Stimulated activated CD8-positive, alpha-beta memory T cell treated with anti-CD3 and anti-CD28 coated beads, Interleukin-15, amount 100 ng/mL, for 4 hours (primary cell): ENCODE measurements at places on chromosomes 7 and 10.

- DNase-seq: no peak
Observed at GRCh38 chr7:130275826-130276297, 9.2 kb downstream of the CPA2 start.

DNA sequence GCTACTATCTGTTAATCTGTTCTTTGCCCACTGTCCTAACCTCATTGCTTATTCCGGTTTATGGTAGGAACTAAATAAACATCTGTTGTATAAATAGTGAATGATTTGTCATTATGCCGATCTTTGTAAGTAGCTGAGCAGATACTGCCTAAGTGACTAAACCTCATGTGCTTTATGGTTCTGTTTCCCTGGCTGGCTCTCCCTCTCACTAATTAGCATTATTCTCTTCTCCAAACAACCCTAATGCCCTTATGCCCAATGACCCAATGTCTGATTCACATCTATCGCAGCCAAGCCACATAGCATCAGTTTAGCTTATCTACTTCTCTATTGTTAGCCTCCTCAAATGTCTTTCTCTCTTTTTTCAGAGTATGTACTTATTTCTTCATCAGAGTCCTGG lies 462.3 kb upstream of the POT1 start:
- DNase-seq: no peak

DNA sequence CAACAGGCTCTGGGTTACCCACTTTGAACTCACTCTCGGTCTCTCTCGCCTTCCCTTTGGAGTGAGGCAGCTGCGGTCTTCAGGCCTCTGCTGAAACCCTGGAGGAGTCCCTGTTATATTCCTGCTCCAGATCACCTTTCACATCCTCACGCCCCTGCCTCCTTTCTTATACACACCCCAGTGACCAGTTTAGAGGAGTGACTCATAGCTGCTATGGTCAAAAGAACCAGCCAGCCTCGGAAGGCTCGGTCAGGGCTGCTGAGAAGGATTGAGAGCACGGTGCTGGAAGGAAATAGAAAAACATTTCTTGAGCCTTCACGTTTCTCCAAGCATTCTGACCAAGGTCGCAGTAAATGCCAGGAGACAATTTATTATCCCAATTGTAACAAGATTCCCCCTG lies 28.3 kb upstream of the SVOPL start:
- DNase-seq: no peak

DNA sequence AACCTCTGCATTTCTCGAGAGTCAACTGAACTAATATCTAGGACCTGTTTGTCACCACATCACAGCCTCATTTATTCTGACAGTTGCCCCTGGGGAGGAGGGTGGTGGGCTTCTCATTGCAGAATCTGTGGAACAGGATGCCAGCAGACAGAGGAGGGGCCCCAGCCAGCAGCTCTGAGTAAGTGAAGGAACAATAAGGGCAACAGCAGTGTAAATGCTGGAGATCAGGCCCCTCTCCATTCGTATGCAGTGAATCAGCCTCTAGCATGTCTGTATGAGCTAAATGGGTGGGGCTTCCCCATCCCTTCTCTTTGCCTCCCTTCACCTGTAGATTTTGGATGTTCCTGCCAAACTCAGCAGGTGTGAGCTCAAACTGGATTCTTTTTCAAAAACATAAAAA lies 7.7 kb upstream of the CPVL start:
- DNase-seq: no peak

DNA sequence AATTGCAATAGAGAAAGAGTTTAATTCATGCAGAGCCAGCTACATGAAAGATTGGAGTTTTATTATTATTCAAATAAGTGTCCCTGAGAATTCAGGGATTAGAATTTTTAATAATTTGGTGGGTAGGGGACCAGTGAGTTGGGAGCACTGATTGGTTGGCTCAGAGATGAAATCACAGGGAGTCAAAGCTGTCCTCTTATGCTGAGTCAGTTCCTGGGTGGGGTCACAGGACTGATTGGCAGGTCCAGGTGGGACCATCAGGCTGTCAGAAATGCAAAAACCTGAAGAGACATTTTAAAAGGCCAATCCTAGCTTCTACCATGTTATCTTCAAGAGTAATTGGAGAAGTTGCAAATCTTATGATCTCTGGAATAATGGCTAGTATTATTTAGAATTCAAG lies 56.0 kb upstream of the KAT6B start:
- no peak for DNase-seq

GRCh38 chr7:99631295-99632109 lies 14.8 kb downstream of the ZSCAN25 start:
- DNase-seq: no peak

- DNase-seq: no peak
Observed at GRCh38 chr10:3126741-3127346, 45.7 kb downstream of the PITRM1 start.

- no peak for DNase-seq
Observed at GRCh38 chr7:43198599-43199090, 86.2 kb downstream of the HECW1 start.

DNA sequence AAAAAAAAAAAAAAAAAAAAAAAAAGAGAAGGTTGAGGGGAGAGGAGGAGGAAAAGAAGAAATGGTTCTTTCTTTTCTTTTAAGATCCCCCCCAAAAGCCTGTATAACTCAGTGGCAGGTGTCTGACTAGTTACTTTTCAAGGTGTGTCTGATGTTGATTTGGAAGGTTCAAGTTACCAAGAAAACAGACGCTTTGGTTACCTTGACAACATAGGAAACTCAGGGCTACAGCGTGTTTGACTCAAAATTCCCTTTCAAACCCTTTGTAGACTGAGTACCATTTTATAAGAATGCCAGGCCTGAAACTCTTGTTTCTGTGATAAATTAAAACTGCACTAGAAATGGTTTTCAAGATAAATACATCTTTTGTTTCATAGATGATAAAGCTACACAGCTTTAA lies 286.8 kb downstream of the SKIDA1 start:
- no peak for DNase-seq

GRCh38 chr10:122323189-122323588 lies 51.3 kb upstream of the PLEKHA1 start:
- DNase-seq: no peak

DNA sequence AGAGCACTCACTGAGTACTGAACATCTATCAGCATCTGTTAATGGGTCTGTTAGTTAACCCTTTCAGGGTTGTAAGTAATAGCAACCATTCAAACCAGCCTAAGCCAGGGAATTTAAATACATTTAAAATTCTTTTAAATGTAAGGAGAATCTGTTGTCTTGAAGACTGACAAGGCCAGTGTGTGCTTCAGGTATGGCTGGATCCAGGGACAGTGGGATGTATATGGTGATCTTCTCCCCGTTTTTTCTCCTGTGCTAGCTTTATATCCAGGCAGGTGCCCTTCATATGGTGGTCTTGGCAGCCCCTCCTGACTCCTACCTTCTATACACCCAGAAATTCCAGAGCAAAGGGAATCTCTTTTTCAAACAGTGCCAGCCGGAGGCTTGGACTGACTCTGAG lies 46.6 kb upstream of the DAGLB start:
- no peak for DNase-seq

DNA sequence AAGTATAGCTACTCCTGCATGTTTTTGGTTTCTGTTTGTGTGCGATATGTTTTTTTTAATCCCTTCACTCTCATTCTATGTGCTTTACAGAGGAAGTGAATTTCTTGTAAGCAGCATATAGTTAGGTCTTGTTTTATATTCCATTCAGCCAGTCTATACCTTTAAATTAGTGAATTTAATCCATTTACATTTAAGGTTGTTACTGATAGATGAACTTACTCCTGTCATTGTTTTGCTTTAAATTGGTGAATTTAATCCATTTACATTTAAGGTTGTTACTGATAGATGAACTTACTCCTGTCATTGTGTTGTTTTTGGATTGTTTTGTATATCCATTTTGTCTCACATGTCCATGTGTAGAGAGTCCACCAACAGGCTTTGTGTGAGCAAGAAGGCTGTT lies 11.1 kb downstream of the GIMAP8 start:
- DNase-seq: no peak

- DNase-seq: no peak
Observed at GRCh38 chr10:132707776-132708171, 78.2 kb downstream of the NKX6-2 start.

DNA sequence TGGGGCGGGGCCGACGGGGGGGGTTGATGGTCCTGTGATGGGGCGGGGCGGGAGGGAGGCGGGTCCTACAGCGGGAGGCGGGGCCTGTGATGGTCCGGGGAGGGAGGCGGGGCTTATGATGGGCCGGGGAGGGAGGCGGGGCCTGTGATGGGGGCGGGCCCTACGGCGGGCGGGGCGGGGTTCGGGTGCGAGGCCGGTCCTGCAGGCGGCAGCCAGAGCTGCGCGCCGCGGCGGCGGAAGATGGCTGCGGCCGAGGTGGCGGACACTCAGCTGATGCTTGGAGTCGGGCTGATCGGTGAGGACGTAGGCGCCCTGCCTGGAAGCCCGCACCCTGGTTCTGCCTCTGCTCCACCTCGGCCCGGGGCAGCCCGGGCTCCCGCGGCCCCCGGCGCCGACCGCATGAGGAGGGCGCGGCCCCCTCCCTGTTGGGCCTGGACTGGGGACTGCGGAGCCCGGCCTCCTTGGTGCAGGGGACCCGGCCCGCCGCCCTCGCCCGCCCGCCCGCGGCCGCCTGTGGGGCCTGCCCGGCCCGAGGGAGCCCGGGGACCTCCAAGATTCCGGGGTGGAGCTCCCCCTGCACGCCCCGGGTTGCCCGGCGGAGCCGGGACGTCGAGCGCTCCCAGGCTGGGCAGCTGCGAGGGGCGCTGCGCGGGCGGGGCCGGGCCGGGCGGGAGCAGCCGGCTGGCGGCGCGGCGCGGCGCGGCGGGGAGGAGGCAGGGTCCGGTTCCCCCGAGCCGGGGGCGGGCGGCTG lies at the start of gene DENND10:
Gene DENND10 (plus strand): TSS at position 211 of the 751 bp plus-strand sequence. CDS start 30 bp downstream, at position 241.
- DNase-seq: peak; percentile 54
